ENCODE measurements at places on chromosomes 2 and 18.

- no peak for DNase-seq
These were observed 15.7 kb downstream of the ZFP36L2 start for GRCh38 chr2:43210467-43211303.

GRCh38 chr2:219687272-219687671, 59.8 kb downstream of the SLC4A3 start:
- no peak for DNase-seq

DNA sequence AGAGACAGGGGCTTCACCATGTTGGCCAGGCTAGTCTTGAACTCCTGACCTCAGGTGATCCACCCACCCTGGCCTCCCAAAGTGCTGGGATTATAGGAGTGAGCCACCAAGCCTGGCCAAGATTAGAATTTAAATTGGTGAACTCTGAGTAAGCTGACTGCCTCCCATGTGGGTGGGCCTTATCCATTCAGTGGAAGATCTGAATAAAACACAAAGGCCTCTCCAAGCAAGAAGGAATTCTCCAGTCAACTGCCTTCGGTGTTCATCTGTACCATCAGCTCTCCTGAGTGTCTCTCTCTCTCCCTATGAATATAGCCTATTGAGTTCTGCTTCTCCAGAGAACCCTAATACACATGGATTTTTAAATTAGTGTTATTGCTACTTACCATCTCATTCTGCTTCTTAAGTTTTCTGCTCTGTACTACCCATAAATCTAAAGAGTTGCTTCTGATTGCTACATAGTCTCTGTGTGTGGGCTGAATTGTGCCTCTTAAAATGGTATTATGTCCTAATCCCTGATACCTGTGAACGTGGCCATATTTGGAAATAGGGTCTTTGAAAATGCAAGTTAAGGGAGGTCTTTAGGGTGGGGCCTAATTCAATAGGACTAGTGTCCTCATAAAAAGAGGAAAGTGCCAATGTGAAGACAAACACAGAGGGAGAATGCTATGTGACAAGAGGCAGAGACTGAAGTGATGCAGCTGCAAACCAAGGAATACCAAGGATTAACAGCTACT, 36.3 kb downstream of the FBXO11 start:
- no peak for DNase-seq

DNA sequence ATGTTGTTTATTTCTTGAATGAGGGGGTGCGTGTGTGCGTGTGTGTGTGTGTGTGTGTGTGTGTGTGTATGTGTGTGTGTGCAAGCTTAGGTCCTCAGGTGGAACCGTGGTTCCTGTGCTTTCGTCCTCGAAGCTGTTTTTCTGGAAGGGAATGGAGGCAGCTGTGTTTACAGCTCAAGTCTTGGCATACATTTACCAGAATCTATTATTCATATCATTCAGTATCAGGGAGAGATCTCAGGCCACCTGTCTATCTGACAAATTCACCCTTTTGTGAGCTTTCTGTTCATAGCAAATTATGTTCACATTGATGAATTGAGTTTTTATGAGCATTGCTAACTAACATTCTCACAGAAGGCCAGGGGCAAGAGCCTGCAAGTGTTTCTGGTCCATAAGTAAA, 550.4 kb downstream of the ARHGAP15 start:
- no peak for DNase-seq

- DNase-seq = no peak
These were observed 820.0 kb upstream of the NXPH2 start for GRCh38 chr2:139600166-139600565.

DNA sequence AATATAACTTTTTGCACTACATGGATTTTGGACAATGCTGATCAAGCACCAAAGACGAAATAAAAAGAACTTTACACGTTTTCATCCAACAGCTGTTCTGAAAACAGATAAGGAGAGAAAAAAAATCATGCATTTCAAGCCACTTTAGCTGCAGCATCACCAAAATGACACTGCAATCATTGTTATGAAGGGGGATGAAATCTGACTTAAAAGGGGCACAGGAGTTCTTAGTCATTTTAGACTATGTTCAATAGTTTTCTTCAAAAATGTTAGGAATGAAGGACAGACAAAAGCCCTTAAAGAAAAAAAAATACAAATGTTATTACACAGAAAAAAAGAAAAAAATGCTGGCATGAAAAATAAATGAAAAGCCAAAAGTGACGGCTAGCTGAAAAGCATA, 71.2 kb downstream of the CUL3 start:
- DNase-seq = no peak
